ENCODE measurements at places on chromosomes 2 and 18.

DNA sequence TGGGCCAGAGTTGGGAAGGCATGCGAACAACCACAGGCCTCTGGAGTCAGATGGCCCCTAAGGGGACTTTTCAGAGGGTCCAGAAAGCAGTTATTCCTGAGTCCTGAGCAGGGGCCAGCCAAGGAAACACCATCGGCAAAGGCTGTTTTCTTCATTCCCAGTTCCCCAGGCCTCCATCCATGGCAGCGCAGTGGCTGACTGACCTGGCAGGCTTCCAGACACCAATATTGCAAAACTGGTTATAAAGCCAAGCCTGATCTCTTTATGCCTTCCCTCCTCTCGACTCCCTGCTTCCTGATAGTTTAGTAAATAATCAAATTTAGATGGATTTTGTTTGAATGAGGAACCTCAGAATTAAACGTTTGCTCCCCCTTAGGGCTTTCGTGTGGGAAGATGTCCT lies 133.4 kb upstream of the ITGA6 start:
- DNase-seq, result peak; percentile 36

DNA sequence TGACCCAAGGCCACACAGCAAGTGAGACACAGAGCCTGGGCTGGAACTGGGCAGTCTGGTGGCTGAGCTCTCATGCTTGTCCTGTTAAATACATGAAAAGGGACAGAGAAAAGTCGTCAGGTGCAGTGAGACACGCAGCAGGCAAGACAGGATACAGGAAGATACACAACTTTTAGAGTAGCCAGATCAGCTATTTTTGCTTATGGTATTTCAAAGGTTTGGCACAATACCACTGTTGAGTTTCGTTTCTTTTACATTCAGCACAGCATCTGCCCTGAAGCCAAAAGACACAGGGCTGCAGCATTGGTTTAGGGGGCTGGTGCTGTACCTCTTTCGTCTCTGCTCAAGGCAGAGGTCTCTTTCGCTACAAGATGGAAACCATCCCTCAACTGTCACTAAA lies 14.0 kb downstream of the FHL2 start:
- no peak for DNase-seq

DNA sequence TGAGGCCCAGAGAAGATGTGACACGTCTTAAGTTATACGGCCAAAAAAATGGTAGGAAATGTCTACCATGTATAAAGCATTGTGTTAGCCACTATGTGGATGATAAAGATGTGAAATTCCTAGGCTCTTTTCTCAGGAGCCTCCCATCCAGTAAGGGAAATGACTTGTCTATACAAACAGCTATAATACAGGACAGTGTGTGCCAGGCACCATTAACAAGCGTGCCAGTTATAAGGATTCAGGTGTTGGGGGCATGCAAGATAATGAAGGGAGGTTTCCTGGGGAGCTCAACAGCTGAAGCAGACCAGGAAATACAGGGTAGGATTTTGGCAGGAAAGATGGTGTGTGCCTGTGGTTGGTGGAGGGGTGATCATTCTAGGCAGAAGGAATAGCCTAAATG lies 37.6 kb downstream of the ALPK2 start:
- DNase-seq, result no peak

- no peak for DNase-seq
Observed at GRCh38 chr18:9359796-9360195, 25.2 kb downstream of the TWSG1 start.

GRCh38 chr2:26767894-26768487 lies 3.9 kb downstream of the SLC35F6 start:
- DNase-seq, result peak; percentile 75

DNA sequence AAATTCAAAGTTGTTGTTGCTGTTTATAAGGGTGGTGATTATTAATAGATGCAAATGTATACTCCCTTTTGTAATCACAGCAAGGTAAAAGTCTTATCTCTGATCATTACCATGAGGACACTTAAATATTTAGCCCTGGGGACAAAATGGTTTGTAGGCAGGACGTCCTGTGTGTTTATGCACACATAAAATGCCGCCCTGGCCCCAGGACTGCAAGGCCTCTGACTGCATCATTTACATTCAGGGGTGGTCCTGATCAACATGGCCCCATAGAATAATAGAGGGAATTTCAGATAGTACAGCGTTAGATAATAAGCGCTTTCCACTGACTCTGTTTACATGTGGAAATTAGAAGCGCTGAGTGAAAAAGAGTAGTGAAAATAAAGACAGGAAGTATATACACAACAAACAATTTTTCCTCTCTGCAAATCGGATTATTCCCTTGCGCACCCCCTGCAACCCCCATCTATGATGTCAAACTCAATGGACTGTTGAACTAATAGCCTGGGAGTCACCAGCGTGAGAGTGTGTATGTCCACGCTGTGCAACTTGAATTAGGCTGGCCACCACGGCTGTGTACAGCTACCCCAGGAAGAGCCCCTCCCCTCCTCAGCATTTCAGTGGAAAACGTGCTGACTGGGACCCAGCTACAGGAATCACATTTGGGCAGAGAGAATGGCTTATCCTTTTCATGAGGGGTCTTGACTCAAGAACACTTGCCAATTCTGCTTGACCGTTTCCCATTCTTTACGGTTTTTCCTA lies 291.5 kb downstream of the SOX11 start:
- no peak for DNase-seq

DNA sequence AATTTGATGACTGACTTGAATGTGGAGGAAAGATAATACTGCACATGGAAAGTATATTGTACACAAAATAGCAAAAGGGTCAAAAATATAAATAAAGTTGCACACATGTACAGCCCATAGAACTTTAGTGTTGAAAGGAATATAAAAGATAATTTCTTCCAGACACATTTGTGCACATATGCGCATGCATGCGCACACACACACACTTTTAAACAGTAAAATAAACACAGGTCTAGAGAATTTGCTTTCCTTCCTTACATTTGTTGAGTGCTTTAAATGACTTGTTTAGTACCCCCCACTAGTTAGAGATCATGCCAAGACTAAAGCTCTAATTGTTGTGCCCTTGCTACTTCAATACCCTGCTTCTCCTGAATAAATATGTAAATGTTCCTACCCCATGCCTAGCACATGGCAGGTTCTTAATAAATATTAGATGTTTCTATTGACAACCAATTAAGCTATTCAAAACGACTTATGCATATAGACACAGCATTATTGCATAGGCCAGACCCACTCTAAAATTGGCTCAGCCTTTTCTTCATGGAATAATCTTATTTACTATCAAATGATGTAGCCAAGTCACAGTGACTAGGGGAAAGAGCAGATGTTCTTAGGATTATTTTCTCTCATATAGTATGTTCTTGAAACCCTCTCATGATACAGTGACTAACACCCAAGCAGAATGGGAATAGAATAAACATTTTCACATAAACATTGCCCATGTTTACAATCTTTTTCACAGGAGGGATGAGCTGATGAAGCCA lies 165.5 kb upstream of the ACVR2A start:
- DNase-seq, result peak; percentile 73

DNA sequence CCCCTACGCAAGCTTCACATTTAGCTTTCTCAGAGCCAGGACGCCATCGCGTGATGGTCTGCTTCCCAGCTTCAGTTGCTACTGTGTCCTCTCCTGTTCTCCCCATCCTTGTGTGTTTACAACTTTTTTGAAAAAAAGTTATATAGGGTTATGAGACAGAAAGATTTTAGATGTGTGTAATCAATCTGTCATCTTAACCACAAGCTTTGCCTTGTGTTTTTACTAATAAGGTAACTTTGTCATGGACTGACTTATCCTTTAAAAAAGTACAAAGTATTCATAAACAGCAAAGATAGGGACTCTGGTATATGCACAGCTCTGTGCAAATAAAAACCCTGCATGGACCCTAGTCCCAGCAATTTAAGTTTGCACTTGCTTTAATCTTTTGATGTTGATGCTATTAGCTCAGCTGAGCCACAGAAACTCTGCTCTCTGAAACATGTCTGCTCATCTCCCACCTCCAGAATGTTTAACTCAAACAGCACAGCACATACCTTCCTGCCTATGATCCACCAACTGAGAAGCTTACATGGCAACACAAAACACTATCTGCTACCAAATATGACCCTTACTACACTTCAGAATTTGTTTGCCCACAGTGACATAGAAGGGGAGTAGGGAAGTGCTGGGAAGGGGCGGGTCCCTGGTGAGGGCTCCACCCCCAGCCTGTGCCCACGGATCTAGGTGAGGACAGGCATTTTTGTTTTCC lies 42.7 kb downstream of the SAP130 start:
- no peak for DNase-seq

DNA sequence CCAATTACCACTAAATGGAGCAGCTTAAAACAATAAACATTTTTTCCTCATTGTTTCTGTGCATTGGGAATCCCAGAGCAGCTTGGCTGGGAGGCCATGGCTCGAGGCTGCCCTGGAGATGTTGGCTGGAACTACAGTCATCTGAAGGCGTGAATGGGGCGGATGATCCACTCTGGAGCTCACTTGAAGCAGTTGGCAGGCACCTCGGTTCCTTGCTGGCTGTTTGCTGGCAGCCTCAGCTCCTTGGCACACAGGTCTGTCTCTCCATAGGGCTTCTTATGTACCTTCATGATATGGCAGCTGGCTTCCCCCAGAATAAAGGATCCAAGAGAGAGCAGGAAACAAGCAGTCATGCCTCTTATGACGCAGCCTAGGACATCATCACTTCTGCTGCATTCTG lies 227.0 kb upstream of the COPS8 start:
- no peak for DNase-seq

DNA sequence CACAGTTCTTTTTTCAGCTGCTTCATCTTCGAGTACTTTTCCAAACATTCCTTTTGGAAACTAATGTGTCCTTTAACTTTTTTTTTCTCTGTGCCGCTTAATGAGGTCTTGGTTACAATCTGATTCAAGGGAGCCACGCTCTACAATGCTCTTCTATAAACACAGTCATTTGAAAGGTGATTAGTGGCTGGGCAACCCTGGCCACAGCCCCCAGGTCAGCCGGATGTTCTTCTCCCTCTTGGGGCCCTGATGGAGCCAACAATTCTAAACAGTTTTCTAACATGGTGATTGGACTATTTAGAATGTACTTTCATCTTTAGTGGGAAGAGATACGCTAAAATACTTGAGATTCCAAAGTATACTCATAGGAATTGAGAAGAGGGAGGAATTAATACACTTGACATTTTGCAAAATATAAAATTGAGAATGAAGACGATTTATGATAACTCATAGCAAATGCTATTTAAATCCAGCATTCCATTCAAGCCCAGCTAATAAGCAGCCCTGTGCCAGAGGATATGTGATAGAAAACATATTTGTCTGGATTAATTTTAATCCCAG lies 83.7 kb upstream of the MBOAT2 start:
- DNase-seq, result no peak

GRCh38 chr2:2755990-2756389 lies 424.9 kb upstream of the MYT1L start:
- DNase-seq, result no peak

DNA sequence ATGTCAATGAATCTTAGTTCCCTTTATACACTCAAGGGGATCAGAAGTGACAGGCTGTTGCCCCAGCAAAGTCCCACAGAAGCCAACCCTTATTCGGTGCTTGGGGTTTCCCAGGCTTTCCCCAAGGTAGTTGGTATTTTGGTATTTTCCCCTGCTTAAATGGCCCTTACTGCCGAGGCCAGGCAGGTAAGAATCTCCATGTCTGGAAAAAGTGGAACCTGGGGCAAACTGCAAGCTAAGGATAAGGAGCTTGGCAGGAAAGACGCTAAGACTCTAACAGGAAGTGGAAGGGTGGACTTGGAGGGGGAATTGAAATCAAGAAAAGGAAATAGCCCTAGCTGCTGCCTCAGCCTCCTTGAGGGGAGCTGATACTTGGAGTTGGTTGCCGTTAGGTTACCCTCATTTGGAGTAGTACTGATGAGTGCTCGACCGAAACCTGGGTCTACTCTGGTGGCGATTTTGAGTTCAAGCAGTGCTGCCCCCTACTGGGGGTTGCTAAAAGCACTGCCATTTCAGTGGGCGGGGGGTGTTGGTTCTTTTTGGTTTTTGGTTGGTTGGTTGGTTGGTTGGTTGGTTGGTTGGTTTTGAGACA lies 3.3 kb upstream of the GPBAR1 start:
- DNase-seq, result no peak

GRCh38 chr2:224837558-224837957 lies 121.4 kb upstream of the CCDC195 start:
- no peak for DNase-seq

GRCh38 chr18:3651266-3651665 lies 201.3 kb downstream of the TGIF1 start:
- DNase-seq, result no peak

GRCh38 chr18:58590254-58590653 lies 38.6 kb downstream of the ALPK2 start:
- no peak for DNase-seq

- no peak for DNase-seq
Observed at GRCh38 chr2:10775831-10776230, 36.8 kb downstream of the PDIA6 start.

- no peak for DNase-seq
Observed at GRCh38 chr2:209805351-209805750, 33.7 kb downstream of the UNC80 start.

- no peak for DNase-seq
Observed at GRCh38 chr2:204010628-204011560, 74.3 kb downstream of the ICOS start.

- no peak for DNase-seq
Observed at GRCh38 chr2:64656379-64656778, 2.7 kb upstream of the SERTAD2 start.

DNA sequence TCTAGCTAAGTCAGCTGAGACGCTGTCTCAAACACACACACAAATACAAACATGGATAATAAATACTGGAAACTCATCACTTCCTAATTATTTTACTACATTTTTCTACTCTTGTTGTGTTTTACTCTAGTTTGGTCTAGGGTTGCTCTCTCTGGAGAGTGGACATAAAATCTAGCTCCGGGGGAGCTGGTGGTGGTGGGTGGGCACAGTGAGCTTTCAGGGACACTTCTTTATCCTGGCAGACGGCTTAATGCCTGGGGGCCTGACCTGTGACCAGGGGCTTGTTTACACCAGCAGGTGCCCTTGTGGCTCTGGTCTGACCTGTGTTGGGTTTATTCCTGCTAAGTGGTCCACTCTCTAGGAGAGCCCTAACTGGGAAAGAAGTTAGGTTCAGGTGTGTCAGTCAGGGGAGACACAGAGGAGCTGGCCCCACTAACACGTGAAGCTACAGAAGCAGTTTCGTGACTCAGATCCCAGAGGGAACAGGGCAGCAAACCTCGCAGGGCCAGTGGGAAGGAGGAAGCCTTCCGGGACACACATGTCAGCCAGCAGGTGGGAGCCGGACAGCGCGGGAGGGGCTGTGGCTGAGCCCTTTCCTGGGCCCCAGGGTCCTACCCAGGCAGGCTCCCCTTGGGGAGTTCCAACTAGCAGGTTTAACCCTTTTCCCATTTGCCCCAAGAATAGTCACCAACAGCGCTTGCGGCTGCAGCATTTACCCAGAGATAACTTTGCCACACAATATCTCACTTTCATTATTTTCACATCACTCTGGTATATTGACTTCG lies 22.5 kb upstream of the BOK start:
- no peak for DNase-seq

- DNase-seq, result no peak
Observed at GRCh38 chr2:199946836-199947235, 8.5 kb downstream of the TYW5 start.

All from LNCaP clone FGC (cell line).